ENCODE measurements at places on chromosomes 3 and 15. TPM values are rescaled to one million over a fixed set of nuclear protein-coding genes. Genes with fewer than 3 reads are reported as not detected.

The CYP8B1 gene
- total RNA-seq, result not detected

The UPK1B gene
- not detected for total RNA-seq

The HCLS1 gene
- 24.0 TPM for total RNA-seq

The FGD5 gene
- 74.3 TPM for total RNA-seq

The MST1 gene
- total RNA-seq, result 2.2 TPM

The CNTN4 gene
- not detected for total RNA-seq

GRCh38 chr3:140292170-140292569 lies 357.2 kb downstream of the CLSTN2 start:
- no peak for DNase-seq

GRCh38 chr3:53030619-53031449 lies 15.0 kb downstream of the SFMBT1 start:
- no peak for DNase-seq

DNA sequence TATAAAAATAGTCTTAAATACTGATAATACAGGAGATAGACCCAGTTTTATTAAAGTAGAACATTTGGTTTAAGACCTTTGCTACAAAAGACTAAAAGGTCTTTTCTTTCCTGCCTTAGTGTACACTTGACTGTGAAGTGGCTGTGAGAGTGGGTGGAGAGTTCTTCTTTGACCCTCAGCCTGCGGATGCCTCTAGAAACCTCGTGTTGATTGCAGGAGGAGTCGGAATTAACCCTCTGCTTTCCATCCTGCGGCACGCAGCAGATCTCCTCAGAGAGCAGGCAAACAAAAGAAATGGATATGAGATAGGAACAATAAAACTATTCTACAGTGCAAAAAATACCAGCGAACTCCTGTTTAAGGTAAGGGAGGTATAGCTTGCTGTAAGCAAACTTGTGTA lies 36.5 kb downstream of the OXNAD1 start:
- no peak for DNase-seq

DNA sequence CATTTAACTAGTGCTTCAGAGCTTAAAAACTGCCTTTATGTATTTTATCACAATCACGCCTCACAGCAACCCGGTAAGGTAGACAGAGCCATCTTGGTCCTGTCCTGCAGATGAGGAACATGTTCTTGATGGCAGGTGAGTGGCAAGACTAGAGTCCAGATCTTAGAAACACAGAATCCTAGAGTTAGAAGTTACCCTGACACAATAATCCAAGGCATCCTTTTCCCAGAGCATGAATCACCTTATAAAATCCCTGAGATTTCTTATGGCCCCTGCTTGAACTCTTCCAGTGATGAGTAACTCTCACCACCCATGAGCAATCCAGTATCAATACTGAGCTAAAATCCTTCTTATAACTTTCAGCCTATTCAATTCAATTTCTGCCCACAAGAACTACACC lies 16.9 kb downstream of the POPDC2 start:
- peak; percentile 77 for DNase-seq

DNA sequence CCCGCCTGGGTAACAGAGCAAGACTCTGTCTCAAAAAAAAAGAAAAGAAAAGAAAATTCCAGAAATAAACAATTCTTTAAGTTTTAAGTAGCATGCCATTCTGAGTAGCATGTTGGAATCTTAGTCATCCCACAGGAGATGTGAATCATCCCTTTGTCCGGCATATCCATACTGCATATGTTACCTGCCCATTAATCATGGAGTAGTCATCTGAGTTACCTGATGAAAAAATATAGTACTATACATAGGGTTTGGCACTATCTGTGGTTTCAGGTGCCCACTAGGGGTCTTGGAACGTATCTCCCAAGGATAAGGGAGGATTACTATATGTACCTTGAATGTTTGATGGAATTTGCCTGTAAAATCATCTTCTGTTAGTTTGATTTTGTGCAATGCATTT lies 6.3 kb upstream of the CCR4 start:
- DNase-seq, result peak; percentile 30

DNA sequence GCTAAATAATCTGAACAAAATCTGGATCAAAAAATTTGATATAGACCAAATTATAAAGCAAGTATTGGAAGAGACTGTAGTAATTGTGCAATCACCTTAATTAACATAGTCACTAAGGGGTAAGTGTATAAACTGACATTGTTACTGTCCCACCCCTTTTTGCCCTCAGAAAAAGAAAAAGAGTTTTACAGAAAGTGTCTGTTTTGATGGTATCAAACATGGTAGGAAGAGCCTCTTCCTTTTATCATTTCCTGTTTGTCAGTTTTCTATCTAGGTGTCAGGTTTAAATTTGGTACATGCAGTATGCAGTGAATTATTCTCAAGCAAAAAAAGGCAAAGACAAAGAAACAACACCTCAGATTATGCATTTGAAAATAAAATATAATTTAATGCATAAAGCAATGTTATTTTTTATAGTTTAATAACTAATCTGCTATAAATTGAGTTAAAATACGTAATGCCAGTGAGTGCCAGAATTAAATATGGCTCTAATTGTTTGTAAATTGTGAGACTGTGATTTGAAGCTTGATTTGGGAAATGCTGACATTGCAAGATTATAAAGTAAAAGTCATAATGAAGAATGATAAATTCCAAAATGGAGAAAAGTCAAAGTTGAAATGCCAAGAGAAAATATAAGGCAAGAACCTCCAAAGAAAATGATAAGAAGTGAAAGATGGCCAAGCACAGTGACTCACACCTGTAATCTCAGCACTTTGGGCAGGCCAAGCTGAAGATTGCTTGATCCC lies 30.3 kb upstream of the CMC1 start:
- DNase-seq, result no peak

- DNase-seq, result no peak
Observed at GRCh38 chr3:26369133-26369532, 253.4 kb upstream of the LRRC3B start.

GRCh38 chr3:193837347-193837827 lies 244.4 kb downstream of the OPA1 start:
- no peak for DNase-seq

- no peak for DNase-seq
Observed at GRCh38 chr15:66424963-66425612, 38.4 kb downstream of the MAP2K1 start.

DNA sequence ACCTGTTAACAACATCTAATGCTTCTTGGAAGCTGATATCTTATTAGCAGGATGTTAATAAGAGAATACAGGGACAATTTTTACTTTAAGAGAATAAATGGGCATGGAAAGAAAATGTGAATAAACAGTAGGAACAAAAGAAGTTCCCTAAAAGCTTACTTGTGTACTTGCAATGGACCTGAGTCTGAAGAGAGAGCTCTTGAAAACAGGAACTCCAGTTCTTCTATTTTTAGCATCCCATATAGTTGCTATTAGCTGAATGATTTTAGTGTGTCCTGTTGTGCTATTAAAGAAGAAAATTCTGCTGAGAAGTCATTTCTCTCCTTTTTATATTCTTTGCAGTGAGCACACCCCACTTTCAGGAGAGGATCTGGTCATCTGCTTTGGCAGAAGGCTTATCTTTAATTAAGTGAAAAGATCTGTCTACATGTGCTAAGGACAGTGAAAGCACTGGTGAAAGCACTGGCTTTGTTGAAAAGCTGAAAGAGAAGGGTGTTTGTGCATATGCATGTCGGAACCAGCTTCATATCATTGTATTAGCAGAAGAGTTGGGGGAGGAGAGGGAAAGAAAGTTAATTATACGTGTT lies 1.4 kb upstream of the ST3GAL6 start:
- no peak for DNase-seq

- DNase-seq, result no peak
Observed at GRCh38 chr3:115503394-115503793, 119.9 kb upstream of the GAP43 start.

- DNase-seq, result peak; percentile 53
Observed at GRCh38 chr3:33016846-33017405, 65.5 kb downstream of the CCR4 start.

DNA sequence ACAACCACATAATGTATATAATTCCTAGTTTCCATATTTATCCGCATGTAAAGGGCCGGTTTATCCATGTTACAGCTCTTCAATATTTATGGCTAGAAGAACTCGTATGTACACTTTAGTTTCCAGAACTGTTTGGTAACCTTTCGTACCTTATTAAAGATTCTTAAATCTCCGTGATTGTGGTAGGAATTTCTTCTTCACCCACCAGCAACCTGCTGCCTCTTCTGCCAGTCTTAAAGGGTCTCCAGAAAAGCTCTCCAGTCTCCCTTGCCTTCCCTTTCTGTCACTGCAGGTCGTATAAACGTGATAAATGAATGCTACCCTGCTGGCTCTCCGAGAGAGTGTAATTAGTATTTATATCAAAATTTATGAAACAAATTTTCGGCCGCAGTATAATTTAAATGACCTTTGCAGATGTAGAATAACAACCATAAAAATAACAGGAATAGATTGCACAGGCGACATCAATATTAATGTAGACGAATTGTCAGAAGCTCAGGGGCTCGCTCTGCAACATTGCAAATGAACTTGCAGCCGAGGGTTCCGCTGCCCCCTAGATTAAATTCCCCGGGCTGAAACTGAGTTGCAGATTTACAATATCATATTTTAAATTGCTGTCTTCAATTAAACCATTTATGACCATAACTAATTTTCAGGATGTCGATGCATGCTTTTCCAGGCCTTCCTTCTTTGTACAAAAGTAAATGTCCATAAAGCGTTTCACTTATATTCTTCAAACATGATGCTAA lies 5.4 kb downstream of the ZIC1 start:
- DNase-seq, result no peak

GRCh38 chr3:54691289-54691771 lies 236.5 kb downstream of the LRTM1 start:
- no peak for DNase-seq

DNA sequence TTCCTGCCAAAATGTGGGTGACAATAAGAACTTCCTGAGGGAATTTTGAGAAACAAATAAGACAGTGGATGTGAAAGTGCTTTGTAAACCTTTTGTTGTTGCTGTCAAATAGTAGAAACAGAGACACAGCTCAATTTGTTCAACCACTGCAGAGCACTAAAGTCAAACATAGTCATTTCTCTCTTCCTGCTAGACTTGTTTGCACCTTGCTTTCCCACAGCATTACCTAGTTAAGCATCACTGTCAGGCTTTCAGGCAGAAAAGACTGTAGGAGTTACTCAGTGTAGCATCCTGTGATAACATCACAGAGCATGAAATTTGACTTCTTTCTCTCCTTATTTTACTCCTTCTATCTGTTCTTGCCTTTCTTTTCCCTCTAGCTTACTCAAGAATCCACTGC lies 27.1 kb downstream of the SLC12A1 start:
- DNase-seq, result no peak

GRCh38 chr15:67784090-67784781 lies 41.1 kb upstream of the SKOR1 start:
- no peak for DNase-seq

DNA sequence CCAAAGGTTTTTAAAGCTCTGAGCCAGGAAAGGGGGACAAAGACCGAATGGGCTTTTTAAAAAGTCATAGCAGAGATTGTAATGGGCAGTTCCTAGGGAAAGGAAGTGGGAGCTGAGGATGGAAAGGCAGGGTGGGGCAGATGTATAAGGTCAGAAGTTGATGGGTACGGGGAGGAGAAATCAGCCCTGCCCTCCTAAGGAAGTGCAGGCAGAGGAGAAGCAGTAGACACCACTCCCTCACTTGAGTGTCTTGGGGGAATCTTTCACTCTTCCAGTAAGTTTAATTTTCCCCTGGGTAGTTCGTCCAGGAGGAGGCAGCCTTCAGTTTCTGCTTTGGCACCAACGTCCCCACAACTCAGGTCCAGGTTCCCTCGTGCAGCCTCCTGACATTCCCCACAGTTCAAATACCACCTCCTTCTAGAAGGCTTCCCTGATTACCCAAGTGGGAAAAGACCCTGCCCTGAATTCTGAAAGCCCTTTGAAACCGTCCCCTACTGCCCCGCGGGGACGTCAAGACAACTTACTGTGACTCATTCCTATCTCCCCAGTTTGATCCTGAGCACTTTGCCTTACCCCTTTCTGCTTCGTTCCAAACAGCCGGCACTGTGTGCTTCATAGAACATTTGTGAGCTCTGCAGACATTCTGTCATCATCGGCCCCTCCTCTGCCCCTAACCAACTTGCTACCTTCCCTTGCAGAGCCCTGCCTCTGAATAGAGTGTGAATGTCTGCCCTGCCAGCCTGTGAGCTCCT lies 14.3 kb upstream of the SRP14 start:
- no peak for DNase-seq

GRCh38 chr3:138398791-138399575 lies 35.4 kb upstream of the ESYT3 start:
- no peak for DNase-seq

DNA sequence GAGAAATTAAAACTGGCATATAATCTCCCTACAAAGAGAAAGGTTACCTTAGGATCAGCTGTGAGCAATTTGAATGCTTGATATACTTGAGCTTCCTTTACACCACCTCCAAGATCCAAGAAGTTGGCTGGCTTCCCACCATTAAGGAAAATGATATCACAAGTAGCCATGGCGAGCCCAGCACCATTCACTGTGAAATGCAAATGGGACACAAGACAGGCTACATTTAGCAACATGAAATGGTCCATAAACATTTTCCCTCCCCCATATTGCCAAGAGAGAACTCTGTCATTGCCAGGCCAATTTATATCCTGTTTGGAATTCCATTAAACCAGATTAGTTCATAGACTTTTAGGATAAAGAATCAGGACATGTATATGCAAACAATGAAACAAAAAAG lies 158.7 kb downstream of the SUCLG2 start:
- no peak for DNase-seq

- peak; percentile 43 for DNase-seq
Observed at GRCh38 chr3:32886296-32886695, 65.1 kb upstream of the CCR4 start.

DNA sequence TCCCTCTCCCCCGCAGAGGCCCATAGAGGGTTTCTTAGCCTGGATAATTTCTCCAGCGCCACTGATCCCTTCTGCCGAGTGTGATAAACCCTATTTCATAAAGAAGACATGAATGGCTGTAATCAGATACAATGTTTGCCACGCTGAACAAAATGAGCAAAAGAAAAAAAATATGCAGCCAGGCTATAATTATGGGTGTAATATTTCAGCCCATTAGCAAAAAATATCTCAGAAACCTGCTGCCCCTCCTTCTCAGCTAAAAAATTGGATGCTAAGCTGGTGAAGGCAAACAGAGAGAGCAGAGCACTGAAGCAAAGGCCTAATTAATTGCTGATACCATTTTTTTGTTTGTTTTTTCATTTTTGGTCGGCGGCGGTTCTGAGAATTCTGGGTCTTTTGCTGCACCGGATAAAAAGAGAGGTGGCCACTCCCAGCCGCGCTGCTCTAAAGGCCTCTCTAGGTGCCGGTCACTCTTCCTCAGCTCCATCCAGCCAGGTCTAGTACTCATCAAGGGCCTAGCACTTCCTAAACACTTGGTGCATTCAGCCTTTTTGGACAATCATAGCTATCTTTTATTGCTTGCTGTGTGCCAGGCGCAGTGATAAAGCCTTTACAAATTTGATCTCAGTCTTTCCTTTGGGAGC lies 128.7 kb upstream of the TLE3 start:
- DNase-seq, result no peak

DNA sequence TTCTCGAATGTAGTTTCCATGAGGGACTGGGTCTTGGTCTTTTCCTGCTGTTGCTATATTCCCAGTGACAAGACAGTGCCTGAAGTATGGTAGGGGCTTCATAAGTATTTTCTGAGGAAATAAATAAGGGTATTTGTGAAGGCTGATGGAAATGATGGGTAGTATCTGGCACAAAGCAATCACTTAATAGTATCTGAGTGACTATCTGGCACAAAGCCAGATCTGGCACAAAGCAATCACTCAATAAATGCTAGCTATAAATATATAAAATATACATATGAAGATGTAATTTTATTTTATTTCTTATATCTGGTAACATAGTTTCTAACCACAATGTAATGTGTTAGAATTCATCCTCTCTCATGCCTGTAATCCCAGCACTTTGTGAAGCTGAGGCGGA lies 20.7 kb upstream of the PROK2 start:
- DNase-seq, result no peak

Measured in lung microvascular endothelial cell (primary cell).